ENCODE measurements at places on chromosomes 7 and 10. TPM values are rescaled to one million over a fixed set of nuclear protein-coding genes. Genes with fewer than 3 reads are reported as not detected.

DNA sequence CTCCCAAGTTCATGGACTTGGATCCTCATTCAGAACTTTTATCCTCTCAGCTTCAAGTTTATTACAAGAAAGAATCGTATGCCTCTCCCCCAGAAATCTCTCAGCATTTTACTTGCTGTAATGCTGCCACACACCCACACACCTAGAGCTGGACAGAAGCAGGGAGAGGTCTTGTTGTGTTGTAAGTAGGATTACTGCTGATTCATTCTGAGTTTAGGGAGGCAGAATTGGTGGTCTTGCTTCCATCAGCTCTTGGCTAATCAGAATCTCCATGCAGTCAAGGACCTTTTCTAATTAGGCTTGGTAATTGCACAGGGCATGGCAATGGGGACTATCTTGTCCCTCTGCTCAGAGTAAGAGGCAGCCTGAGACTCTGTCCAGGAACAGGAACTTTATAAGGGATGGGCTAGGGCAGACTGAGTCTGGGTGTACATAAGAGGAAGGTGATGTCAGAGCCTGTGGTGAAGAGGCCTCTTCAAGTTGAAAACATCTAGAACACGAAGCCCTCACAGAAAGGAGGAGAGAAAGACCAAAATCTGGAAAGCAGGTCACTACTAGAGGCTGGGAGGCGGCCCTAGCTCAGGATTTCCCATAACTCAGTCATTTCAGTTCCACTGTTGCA lies 7.0 kb upstream of the PTPRE start:
- H3K4me1 ChIP-seq, result no peaks in the 10 kb centered on the region
- H3K27ac ChIP-seq, result no peak overlapping the region
- DNase-seq, result no peak
- no peak overlapping the region for H3K4me3 ChIP-seq

- no peak overlapping the region for H3K4me3 ChIP-seq
- H3K27me3 ChIP-seq, result no peaks in the 10 kb centered on the region
- H3K36me3 ChIP-seq, result no peaks in the 10 kb centered on the region
- H3K4me1 ChIP-seq, result no peaks in the 10 kb centered on the region
- DNase-seq, result no peak
- H3K27ac ChIP-seq, result no peak overlapping the region
Observed at GRCh38 chr10:113916053-113916452, 61.6 kb downstream of the NHLRC2 start.

DNA sequence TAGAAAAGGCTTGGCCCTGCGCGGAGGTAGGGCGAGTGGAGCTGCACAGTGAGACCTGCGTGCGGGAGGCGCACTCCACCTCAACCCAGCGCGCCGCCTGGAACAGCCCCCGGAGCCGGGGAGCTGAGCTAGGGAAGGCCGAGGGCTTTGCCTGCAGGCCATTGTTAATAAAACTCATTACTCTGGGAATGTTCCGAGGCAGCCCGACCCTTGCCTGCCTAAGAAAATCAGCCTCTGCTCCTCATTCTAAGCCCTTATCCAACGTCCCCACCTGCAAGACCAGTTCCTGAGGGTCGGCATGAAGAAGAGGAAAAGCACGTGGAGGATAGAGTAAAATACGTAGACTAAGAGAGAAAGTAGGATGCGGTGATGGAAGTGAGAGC lies 55.3 kb downstream of the C7orf25 start:
- no peaks in the 10 kb centered on the region for H3K36me3 ChIP-seq
- H3K4me3 ChIP-seq, result no peak overlapping the region

The AGAP4 gene
- 3.0 TPM for polyA plus RNA-seq

The IKZF1 gene
- polyA plus RNA-seq, result 288 TPM

The VPS37D gene
- polyA plus RNA-seq, result not detected

The CARD11 gene
- polyA plus RNA-seq, result 39.6 TPM

All from CD4-positive, alpha-beta memory T cell (primary cell).